Activated CD4-positive, alpha-beta T cell treated with anti-CD3 and anti-CD28 coated beads for 4 hours (primary cell): ENCODE measurements at places on chromosomes 5 and 9.

- no peak for DNase-seq
Measured at GRCh38 chr5:83911367-83911919, 190.8 kb upstream of the HAPLN1 start.

DNA sequence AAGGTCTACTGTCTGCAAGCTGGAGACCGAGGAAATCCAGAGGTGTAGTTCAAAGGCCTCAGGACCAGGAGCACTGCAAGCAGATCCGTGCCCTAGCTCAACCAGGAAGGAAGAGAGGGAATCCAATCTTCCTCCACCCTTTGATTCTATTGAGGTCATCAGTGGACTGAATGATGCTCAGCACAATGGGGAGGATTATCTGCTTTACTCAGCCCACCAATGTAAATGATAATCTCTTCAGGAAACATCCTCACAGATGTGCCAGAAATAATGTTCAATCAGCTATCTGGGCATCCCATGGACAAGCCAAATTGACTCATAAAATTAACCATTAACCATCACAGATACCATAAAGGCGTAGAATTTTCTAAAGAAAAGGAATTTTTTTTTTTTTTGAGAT, 92.0 kb downstream of the BASP1 start:
- DNase-seq, result no peak

DNA sequence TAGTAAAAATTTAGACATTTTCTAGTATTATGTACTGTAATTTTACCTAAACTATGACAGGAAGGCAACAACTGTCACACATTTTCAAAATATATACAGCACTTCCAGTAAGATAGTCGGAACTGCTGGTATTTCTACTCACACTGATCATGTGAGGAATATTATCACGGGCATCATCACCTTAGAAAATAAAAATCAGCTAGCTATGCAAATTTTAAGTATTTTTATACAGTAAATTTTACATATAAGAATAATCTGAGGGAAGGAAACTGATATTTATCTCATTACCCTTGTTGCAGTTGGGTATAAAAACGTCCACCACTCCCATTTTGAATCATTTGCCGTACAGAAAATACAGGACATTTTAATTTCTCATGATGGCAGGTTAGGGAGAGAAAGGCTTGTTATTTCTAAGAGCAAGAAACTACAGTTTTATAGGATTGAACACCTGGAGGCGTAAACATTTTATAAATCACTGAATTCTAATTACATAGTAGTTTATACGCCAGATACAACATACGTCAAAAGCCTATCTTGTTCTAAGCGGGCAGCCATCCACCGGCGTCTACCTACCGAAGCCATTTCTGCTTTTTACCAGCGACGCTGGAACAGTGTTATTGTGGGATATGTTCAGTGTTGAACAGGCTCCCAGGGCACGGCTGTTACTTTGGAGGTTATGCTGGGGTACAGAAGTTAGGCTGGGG, 729 bp upstream of the TNPO1 start:
- no peak for DNase-seq

- no peak for DNase-seq
Measured at GRCh38 chr5:65100911-65101631, 332.3 kb downstream of the CWC27 start.

DNA sequence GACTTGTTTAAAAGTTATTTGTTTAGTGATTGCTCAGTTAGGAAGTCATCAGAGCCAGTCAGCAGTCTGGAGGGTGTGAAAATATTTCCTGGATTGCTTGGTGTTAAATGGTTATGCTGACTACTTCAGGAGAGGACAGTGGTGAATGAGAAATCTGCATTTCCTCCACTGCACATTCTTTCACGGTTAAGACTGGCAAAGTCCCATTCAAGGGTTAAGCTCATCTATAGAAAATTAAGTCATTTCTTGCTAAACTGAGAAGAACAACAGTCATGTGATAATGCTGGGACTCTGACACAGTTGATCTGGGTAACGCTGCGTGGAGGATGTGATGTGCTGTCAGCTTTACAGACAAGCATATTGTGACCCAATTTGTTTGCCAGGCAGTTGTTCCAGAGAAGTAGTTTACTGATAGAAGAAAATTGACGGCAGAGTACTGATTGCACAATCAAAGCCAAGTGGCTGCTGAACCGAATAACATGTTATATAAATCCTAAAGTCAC, 80.4 kb downstream of the GRAMD2B start:
- DNase-seq, result no peak

- DNase-seq, result no peak
Measured at GRCh38 chr5:158995694-158996173, 104.0 kb downstream of the EBF1 start.

DNA sequence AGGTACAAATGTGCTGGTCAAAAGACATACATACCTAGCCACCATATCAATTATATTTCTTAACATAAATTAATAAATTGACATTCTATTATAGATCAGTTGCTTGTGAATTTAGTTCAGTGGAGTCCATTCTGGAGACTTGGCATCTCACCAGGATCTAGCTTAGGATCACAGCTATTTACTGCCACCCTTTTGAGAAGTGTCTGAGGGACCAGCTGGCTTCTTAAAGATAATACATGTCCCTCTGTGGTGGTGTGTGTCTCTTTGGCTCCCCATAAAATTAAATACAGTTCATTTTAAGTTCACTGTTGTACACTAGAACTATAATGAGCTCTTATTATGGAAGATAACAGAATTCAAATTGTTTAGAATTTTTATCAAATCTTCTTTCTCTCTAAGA, 290.7 kb downstream of the PRELID2 start:
- no peak for DNase-seq

GRCh38 chr5:92944903-92945604, 636.0 kb downstream of the NR2F1-AS1 start:
- no peak for DNase-seq

- no peak for DNase-seq
Measured at GRCh38 chr9:123741214-123741613, 188.7 kb downstream of the DENND1A start.

GRCh38 chr5:101271416-101271815, 368.3 kb upstream of the ST8SIA4 start:
- no peak for DNase-seq

GRCh38 chr5:81895307-81895706, 76.5 kb upstream of the ATG10 start:
- no peak for DNase-seq

DNA sequence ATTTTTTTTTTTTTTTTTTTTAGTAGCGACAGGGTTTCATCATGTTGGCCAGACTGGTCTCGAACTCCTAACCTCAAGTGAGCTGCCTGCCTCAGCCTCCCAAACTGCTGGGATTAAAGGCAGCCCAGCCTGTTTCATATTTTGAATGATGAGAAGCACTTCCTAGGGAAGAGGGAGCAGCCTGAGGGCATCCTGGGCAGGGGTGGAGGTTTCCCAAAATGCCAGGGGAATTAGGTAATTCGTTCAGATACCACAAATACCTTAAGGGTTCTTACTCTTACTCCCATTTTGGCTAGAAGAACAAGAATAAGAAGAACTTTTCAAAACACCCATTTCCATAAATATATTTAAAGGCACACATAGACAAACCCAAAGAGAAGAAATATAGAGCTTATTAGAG, 29.5 kb upstream of the RAPGEF1 start:
- no peak for DNase-seq

- DNase-seq, result no peak
Measured at GRCh38 chr9:126240835-126241234, 85.8 kb upstream of the MVB12B start.

DNA sequence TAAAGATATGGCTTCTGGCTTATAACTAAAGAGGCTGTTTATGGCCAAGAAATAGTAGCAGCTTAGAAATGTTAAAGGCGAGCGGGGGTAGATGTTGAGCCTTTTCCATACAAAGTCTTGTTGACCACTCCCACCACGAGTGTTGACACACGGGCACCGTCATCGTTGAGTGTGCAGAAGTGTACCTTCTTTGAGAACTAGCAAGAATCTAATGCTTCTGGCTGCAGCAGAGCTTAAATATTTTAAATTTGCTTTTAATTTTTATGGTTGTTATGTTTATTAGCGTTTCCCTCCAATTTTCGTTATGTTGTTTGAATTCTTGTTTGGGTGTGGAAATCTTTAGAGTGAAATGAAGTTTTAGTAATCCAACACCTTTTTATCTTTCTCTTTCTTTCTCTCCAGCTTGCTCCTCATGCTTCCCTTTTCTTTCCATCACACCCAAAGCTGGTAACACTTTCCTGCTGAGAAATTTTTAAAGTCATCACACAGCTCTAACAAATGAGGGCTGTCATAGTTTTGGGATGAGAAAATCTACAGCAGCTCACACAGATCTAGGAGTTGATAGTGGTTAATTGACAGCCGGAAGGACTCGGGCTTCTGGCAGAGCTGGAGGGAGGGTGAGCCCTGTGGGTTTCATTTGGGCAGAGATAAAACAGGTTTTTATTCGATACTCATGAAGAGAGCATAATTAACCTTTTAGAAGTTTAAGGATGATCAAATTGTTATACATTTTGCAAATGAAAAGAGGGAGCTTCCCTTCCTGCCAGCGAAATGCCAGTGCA, 120.1 kb upstream of the ZNF608 start:
- no peak for DNase-seq

DNA sequence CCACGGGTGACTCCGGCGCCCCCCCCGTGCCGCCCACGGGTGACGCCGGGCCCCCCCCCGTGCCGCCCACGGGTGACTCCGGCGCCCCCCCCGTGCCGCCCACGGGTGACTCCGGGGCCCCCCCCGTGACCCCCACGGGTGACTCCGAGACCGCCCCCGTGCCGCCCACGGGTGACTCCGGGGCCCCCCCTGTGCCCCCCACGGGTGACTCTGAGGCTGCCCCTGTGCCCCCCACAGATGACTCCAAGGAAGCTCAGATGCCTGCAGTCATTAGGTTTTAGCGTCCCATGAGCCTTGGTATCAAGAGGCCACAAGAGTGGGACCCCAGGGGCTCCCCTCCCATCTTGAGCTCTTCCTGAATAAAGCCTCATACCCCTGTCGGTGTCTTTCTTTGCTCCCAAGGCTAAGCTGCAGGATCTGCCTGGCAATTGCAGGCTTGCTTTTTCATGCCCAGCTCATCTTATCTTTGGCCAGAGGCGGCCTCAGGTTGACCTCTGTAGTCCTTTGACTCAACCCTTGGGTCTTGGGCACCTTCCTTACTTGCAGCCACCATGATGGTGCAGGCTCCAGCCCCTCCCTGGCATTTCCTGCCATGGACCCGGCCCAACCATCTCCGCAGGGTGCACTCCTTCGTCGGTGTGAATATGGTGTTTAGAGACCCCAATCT, 9.8 kb downstream of the CEL start:
- DNase-seq, result no peak

- peak; percentile 70 for DNase-seq
Measured at GRCh38 chr5:132369474-132370180, at the start of gene SLC22A5. Gene SLC22A5, plus strand, starts transcription at chr5:132369710. Its CDS starts 263 bp downstream, at chr5:132369973.

GRCh38 chr9:110278080-110278707, 21.9 kb upstream of the TXN start:
- no peak for DNase-seq

DNA sequence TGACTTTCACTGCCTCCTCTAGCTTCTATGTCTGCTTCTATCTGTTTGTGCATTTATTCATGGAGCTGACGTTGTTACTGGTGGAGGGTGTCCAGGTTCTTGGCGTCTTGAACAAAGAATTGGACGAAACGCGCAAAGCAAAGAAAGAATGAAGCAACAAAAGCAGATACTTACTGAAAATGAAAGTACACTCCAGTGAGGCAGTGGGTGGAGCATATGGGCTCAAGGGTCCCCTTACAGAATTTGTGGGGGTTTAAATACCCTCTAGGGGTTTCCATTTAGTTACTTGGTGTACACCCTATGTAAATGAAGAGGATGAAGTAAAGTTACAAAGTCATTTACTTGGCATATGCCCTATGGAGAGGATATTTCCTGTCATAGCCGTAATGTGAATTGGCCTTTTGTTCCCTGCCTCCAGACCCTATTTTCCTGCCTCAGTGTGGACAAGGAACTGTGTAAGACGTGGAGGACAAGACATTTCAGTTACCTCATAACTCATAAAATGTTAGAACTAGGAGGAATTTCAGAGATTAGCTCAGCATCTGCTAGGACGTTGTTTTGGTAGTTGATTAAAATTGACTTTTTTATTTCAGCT, 3.1 kb downstream of the POLR3G start:
- no peak for DNase-seq

- DNase-seq, result no peak
Measured at GRCh38 chr5:40384782-40385390, 294.8 kb upstream of the PTGER4 start.

- DNase-seq, result no peak
Measured at GRCh38 chr5:1652873-1653697, 129.3 kb upstream of the LPCAT1 start.

- no peak for DNase-seq
Measured at GRCh38 chr9:133750982-133751649, 13.0 kb upstream of the SARDH start.

DNA sequence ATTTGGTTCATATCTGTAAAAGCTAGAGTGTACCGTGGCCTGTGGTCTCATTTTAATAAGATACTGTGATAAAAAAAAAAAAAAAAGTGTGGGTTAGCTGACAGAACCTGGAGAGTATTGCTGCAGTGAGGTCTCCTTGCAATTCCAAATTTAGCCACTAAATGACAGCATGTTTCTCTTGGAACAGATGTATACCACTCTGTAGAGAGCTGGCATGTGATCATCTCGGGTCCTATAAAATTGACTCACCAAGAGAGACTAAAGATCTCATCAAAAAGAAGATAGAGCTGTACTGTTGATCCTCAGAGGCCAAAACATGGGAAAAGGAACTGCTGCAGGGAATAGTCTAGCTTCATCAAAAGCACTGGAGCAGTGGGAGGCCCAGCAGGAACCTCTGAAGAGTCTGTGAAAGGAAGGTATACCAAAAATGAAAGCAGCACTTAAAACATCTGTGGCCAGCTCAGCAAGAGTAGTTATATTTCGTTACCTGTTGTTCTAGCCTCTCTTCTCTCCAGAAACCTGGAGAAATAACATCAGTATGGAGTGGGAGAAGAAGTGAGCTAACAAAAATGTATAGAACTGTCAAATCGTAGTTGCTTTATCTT, 826.8 kb downstream of the EFNA5 start:
- no peak for DNase-seq

DNA sequence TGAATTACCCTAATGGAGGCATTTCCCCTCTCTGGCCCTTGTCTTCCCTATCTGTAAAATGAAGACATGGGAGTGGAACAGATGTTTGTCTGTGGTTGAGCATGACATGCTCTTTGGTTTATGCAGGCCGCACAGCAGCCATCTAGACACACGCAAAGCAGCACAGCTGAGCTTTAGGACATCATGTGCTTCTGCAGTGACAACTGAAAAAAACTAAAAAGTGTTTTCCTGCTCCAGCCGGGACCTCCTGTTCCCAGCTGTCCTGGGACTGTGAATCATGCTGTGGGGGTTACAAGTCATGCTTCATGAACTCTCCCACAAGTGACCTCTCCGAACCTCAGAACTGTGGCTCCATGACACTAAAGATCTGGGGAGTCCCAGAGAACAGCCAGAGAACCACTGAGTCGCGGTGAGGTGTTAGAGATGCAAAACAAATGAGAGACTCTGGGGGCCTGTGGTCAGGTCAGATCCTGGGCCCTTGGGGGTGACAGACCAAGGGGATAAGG, 1.7 kb downstream of the SMIM3 start:
- no peak for DNase-seq

DNA sequence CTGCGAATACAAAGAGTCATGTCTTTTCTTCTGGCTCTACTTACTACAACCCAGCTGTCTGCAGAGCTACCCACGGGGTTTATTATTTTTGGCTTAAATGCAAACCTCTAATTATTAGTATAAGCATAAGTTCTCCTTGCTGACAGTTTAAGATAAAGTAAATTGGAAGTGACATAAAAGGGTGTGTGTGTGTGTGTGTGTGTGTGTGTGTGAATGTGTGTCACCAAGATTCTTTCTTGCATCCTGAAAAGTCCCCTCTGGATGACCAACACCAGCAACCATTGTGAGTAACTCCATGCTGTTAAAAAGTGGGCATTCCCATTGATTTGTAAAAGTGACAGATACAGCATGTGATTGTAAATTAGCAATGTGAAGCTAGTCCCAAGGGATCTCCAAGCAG, 803.8 kb upstream of the ZNF608 start:
- no peak for DNase-seq
